ENCODE measurements at places on chromosomes 5 and 9.

DNA sequence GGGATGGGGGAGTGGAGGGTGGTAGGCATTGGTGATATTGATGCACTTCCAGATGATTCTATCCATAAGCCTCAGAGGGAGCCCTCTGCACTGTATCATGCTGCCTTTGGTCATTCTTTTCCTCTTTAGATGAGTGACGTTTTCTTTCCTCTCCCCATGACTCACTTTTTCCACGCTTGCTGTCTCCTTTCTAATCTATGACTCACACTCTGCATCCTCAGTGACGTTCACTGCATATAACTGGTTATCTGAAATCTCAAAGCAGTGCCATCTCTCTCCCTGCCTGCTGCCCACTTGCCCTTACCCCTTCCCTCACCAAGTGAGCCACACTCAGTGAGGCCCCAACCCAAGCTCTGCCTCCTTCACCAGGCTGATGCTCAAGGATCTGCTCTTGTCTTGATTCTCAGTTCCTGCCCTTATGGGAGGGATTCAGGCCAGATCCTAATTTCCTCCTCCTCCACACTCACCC is 31.6 kb downstream of the PTGS1 start:
- DNase-seq: no peak

DNA sequence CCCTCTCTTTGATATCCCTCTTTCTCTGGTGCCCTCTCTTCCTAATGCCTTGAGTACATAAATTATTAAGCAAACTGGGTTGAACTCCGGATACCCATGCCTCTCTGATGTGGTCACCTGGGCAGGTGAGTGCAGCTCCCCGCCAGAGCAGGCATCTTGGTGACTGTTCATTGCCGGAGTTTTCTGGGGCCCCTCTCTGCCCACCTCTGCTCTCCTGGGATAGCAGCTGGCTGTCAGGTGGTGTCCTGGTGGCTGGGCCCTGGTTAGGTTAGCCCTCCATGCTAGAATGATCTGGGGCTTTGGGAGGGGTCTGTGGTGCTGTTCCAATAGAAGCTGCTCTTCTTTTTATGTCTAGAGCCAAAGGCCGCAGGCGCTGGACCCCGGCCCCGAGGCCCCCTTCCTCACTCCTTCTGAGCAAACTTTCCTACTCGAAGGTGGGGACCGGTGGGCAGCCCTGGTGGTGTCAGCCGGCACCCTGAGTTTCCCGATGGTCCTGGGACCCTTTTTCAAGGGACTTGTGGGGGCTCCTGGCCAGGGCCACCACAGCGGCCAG is 4.9 kb upstream of the SCGB3A1 start:
- no peak for DNase-seq

GRCh38 chr5:5521029-5521428 is 98.6 kb downstream of the ICE1 start:
- no peak for DNase-seq

DNA sequence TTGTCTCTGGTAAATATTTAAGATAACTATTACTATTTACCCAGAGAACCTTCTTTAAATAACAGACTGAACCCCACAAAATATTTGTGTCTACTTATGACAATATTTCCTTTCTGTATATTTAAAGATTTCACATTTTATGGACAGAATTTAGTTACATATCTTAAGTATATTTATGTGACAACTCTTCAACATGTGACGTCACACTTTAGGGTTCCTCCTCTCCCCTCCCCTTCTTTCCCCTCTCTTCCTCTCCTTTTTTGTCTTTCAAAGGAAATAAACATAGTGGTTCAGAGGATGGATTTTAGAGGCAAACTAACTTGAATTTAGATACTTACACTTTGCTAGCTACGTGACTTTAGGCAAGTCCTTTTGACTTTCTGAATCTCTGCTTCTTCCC is 655.6 kb upstream of the NUDT12 start:
- DNase-seq: no peak

DNA sequence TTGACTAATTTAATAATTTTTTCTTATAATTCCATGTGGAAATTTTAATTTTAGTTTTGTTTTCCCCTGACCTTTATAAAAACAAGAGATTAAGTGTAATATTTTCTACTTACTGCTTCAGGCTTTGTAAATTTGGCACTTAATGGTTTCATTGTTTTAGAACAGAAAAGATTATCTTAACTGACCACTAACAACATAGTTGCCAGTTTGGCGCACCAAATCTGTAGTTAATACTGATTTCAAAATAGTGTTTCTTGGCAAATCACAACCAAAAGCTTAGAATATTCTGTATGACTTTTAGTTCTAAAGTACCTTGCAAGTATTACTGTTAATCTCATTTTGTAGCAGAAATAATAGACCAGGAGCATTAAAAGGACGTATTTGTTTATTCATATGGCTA is 124.3 kb downstream of the COMMD10 start:
- no peak for DNase-seq

GRCh38 chr5:72955143-72955767 is 586 bp upstream of the FCHO2 start:
- DNase-seq: no peak

DNA sequence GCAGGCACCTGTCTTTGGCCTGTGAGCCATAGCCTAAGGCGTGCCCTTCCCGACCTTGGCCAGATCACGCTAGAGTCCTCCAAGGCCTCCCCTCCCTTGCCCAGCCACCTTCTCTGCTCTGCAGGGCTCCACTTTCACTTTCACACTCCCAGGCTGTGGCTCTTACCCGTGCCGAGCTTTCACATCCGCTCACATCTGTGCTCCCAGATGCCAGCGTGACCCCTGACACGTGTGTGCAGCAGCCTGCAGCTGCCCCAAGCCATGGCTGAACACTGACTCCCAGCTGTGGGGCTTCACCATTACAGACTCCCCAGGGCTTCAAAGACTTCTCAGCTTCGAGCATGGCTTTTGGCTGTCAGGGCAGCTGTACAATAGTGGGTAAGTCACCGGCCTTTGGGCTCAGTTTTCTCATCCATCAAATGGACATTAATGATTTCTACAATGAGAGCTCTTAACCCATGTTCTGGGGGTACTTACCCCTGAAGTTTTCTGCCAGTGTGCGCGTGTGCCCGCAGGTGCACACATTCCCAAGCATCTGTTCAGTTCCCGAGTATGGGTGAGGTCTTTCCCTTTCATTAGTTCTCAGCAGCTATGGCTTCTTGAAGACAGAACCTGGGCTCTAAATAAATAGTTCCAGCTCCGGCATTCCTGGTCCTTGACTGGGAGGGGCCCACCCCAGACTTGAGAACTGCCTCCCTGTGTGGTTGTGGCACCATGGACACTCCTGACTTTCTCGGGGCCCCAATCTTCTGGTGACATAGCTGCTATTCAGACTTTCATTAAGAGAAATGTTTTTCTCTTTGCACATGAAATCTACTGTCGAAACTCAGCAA is 118.6 kb downstream of the RGS3 start:
- DNase-seq: no peak
